ENCODE measurements at places on chromosomes 4 and X.

DNA sequence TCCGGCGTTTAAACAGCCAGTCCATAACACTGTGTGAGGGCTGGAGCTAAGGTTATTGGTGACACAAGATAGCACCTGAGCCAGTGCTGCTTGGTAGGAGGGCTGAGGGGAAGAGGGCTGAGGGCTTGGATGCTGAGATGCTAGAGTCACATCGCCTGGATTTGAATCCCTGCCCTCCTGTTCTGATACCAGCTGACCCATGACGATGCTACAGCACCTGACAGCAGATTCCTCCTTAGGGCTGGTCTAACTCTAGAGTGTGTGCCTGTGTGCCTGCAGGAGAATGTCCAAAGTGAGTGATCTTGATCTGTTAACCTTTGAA is 102.5 kb downstream of the PTTG2 start:
- no peak for DNase-seq

DNA sequence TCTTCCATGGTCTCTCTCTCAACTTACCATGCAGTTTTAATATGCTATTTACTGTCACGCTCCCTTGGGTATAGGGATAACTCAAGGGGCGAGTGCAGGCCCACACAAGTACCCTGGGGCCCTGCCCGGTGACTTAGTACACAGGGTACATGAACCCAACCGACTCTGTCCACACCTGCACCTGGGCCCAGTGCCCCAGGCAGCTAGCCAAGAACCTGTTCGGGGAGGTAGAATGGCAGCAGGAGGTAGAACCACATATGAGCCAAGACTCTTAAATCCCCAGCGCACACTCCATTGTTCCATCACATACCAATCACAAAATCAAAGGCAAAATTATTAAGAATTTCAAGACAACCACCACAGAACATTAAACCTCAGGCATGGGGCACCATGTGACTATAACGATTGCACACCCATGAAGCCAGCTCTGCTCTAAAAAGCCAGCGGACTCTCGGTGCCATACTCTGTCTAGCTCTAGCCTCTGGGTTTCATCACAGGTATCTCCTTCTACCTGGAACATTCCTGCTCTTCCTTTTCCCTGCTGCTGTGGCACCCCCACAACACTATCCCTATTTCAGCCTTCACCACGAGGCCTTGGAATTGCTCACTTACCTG is 14.6 kb downstream of the PHF8 start:
- no peak for DNase-seq

GRCh38 chr4:7546809-7547367 is 112.2 kb upstream of the PSAPL1 start:
- DNase-seq: no peak

GRCh38 chr4:108359130-108359985 is 190.6 kb upstream of the LEF1 start:
- DNase-seq: no peak

DNA sequence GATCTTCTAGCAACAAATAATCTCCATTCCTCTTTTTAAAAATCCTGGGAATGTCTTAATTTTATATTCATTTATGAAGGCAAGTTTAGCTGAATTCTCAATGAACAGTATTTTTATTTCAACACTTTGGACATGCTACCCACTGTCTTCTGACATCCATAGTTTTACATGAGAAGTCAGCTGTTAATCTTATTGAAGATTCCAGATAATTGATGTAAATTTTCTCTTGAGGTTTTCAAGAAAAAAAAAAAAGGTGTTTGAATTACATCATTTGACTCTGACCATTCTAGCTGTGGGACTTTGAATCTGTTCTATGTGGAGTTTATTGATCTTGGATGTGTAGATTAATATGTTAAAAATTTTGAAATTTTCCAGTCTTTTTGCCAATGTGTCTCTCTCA is 28.0 kb downstream of the PDHA2 start:
- DNase-seq: no peak

DNA sequence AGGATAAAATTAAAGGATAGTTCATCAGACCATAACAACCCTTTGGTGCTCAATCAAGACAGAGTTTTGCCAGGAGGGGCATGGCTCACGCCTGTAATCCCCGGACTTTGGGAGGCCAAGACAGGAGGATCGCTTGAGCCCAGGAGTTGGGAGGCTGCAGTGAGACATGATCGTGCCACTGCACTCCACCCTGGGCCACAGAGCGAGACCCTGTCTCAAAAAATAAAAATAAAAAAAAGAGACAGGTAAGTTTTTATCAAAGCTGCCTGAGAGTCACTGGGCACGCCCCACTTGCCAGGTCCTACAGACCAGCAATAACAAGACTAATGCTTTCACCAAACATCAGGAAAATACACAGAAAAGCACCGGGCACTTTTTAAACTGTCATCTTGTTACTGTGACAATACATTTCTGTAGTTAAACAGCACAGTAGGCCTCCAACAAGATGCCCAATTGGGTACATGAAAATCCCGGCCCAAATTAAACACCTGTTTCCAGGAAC is 765 bp downstream of the CFAP97 start:
- DNase-seq: no peak

DNA sequence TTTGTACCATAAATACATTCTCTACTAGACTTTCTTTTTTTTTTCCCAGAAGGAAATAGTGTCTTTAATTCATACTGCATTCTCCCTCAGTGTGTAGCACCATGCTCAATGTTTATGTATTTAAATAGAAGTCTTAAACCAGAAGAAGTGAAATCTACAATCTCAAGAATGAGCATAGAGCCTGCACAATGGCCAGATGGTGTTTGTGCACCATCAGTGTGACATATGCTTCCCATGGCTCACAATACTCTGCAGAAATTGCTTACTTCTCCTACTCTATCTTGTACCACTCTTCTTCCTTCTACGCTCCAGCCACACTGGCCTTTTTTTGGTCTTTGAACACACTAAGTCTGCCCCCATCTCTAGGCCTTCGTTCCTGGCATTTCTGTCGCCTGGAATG is 2.6 kb upstream of the DOCK11 start:
- no peak for DNase-seq

DNA sequence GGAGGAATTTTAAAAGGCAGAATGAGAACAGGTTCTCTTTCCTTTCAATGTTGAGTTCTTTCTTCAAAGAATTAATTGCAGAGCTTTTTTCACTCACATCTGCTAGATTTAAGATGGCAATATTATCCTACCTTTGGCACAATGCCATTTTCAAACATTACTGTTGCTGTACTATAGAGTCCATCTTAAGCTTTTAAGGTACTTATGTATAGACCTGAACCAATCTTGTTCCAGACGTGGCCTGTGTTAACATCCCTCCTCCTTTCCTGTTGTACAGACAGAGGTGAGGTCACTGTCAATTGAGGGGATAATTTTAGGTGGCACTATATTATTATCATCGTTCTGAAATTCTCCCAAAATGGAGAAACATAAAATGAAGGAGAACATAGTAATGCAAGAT is 53.0 kb upstream of the MYOZ2 start:
- no peak for DNase-seq

- DNase-seq: no peak
These were observed 345.2 kb upstream of the GRID2 start for GRCh38 chr4:91958596-91958995.

DNA sequence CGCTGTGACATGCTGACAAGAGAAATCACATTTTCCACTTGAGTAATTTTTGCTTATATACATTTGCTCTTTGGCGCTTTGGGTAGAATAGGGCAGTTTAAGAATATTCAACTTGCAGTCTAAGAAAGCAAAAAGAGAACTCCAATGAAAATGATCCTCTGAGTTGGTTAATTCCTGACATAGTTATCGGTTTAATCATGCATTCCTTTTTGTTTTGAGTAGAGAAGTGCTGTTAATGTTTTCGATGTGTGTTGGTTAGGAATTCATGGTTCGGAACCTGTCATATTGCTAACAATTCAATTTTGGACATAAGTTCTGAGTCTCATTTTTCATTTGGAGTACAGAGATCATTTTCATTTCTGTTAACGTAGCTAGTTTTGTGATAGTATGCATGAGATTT is 700.6 kb upstream of the PITX2 start:
- DNase-seq: no peak

DNA sequence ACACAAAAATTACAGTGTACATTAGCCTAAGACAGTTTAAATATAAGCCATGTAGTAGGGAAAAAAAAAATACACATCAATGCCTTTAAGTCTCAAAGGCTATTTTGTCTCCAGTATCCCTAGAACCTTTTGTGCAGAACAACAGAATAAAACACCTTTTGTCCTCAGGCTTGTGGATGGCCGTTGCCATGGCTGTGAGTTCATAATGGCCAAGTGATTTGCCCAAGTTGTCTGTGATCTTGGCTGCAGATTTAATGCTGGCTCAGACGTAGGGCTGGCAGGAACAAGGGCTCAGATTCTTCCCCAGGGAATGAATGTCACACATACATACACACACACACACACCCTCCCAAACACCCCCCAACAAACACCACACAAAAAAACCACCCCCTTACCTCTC is 25.3 kb downstream of the GPM6B start:
- DNase-seq: no peak

GRCh38 chr4:100372432-100372831 is 145.4 kb downstream of the EMCN start:
- peak; percentile 3 for DNase-seq

DNA sequence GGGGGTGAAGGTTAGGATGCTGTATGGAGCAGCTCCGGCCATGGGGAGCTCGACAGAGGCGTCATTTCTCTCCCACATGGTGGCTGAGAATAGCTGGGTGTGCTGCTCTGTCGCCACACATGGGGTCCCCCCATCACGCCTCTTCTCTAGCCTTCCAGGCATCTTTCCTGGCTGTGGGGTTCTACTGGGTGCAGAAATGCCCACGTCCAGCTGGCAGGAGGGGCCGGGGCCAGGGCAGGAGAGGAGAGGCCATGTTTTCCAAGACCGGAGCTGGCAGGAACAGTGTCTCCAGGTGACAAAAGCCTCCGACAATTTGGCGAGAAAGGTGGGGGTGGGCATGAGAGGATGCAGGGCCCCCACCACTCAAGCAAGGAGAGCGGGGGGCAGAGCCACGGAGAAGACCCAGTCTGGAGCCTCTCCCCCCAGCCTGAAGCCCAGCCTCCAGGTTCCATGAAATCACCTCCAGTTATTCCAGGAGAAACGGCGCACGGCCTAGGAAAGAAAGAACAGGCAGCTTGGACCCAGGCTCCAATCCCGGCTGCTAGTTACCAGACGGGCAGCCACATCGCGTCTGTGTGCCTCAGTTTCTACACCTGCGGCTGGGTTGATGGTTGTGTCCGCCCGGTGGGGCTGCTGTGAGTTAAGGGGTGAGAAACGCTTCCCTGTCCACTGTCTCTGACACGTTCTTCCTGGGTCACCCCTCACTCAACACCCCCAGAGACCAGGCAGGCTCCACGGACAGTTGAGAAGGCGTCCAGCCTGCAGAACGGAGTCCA is 27.4 kb upstream of the SPON2 start:
- DNase-seq: no peak

DNA sequence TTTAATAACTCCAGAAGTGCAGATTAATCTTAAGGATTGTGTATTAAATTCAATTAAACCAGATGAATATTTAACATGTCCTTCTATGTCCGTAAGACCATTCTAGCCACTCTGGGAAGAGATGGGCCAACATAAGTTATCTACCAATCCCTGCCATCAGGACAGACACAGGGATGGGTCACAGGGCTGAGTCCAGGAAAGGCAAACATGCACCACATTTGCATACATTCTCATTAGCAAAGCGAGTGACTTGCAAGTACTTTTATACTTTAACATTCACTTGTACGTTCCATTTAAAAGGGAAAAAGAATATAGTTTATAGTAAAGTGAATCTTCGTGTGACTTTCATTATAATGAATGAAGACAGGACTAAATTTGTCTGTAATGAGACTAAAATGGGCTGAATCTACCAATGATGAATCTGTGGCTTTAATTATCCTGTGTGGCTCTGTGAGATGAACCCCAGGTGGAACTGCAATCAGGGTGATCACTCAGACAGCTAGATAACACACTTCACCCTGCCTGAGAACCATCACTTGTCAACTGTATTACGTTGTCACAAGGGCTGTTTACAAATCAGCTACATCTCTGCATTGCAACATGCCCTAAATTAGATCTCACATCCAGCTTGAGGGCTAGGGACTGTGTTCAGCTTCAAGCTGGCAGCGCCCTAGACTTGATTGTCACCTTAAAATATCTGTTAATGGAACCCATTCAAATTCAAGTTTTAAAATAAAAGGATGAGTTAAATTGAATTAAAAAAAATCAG is 77.2 kb downstream of the SH3KBP1 start:
- no peak for DNase-seq

DNA sequence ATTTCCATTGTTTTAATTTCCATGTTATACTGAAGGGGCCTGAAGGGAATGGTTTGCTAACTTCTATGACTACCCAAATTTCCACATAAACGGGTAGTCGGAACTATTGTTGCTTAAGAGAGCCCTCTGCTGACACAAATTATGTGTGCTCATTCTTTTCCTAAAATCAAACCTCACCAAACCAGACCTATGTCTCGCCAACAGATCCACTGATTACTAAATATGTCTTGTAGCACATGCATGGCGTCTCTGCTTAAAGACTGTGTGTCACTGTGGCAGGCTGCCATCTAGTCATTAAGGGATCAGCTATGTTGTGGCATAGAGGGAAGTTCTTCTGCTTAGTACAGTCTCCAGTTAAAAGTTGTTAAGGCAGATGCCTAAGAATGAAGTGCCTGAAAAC is 25.1 kb downstream of the PIR start:
- DNase-seq: no peak

- no peak for DNase-seq
These were observed 60.1 kb upstream of the XAGE1B start for GRCh38 chrX:52576946-52577345.

- DNase-seq: no peak
These were observed 16.8 kb downstream of the REPS2 start for GRCh38 chrX:16963216-16963615.

GRCh38 chrX:18129690-18130089 is 91.0 kb downstream of the BEND2 start:
- no peak for DNase-seq

DNA sequence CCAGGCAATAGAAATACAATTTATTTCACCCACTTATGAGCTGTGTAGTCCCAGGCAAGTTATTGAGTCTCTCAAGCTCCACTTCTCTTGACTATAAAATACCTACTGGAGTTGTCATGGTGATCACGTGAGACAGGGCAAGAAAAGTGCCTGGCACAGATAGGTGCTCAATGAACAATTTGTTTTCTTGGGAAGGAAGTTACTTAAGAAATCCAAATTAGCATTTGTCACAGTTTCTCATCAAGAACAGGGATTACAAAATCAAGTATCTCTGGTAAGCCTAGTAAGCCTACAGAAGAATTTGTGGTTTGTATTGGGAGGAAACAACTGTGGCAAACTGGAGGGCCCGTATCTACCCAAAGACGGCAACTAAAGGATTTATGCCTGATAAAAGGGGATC is 37.5 kb upstream of the RASGEF1B start:
- DNase-seq: no peak

- DNase-seq: no peak
These were observed 43.0 kb downstream of the RBMX2 start for GRCh38 chrX:130444641-130445336.

DNA sequence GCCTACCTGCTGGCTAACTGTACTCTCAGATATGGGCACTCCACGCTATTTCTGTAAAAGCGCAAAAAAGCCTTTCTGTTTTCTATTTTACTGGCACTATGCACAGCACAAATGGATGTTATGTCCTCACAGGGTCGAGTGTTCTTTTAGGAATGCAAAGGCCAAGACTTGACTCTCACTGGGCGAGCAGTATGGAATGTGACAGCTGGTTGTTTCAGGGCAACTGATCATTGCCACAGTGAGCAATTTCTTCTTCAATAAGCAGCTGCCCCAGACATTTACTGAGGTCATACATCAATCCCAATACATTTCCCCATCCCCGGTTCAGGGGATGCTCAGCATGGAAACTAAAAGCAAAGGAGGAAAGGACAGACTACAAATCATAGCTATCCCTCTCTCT is 58.2 kb downstream of the PDE5A start:
- DNase-seq: no peak
